Breast epithelium (tissue), 4 donors: ENCODE measurements at places on chromosomes 16 and 17.

- DNase-seq: no peak
These were observed 455.9 kb upstream of the HSBP1 start for GRCh38 chr16:83351846-83352245.

DNA sequence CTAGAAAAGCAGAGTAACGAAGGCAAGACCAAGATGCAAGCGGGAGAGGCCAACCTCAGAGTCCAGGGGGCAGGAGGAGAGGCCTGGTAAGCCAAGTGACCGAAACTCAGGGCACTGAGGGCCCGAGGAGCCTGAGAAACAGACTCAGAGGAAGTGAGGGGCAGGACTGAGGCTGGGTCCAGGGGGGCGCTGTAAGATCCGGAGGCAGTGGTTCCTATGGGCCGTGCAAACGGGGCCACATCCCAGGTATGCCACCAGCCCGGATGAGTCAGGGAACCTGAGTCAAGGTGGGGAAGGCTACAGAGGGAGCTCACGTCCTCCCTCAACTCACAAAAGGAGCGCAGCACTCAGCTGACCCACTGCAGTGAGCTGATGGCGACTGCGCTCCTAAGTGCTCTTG is 8.3 kb downstream of the ZDHHC7 start:
- DNase-seq: no peak

DNA sequence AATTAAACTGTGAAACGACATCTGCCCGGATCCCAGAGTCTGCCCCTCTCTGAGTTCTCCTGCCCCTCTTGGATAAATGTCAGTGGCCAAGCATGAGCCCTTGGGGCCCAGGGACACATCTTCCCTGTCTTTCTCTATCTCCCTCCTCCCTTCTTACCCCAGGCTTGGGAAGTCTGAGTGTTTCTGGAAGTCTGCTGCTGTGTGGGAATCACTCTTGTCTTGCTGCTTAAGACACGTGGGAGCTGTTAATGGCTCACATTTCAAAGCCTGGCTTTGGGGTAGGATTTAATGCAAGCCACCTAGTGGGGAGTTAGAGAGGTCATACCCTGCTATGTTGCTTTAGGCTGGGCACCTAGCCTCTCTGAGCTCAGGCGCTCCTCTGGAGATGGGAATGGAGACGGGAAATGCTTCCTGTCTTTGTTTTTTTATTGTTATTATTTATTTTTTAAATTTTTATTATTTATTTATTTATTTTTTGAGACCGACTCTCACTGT is 218.5 kb upstream of the CIBAR2 start:
- no peak for DNase-seq

DNA sequence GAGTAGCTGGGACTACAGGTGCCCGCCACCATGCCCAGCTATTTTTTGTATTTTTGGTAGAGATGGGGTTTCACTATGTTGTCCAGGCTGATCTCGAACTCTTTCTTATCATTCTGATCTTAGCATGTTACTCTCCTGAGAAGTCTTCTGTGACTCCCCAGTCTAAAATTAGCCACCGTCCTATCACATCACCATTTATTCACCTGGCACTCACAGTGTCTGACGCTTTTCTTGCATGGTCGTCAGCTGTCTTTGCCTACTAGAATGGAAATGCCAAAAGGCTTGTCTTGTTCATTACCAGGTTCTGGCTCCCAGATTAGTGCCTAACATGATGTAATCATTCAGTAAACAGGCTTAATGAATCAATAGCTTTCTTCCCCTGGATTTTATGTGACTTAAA is 23.8 kb downstream of the TOM1L1 start:
- DNase-seq: no peak

DNA sequence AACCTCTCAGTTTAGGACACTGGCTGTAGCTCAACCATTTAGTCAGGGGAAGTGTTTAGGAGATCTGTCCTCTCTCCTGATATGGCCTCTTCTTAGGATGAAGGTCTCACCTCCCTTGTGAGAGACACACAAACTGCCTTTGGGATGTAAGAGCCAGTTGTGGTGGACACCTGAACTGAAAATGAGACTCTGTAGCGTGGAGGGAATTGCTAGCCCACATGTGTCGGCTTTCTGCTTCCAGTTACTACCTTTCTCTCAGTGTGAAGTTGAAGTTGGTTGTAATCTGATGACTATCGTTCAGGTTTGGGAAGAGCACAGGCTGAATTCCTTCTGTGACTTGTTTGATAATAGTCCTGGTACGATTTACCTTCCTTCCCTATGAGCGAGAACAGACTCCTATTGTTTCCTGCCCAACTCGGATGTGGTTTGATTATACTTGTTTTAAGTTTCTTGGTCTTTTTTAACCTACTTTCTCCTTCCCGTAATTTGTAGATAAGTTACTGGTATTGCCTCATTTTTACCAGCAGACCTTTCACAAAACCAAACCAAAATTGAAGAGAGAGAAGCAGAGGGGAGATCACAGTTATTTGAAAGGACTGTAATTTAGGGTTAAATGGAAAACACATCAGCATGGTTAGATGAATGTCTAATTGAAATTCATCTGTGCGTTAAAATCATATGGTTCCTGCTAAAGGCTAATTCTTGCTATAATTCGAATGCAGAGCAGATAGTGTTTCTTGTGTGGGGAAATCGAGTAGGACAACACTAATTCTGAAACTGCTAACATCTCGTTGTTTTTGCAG is 43.2 kb downstream of the CLEC16A start:
- no peak for DNase-seq

DNA sequence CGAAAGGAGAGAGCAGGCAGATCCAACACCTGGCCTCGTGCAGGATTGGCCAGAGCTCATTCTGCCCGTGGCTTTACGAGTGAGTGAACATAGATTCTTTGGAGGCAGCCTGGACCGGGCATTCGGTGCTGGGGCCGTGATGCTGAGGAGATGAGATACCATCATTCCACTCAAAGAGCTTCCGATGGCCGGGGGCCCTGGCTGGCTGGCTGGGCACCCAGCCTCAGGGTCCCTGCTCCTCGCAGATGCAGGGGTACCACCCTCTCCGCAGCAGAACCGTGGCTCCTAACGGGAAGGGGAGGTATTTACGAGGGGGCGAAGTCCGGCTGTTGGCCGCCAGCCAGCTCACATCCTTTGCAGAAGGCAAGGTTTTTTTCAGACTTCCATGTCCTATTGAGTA is 66.1 kb upstream of the FOXF1 start:
- no peak for DNase-seq

DNA sequence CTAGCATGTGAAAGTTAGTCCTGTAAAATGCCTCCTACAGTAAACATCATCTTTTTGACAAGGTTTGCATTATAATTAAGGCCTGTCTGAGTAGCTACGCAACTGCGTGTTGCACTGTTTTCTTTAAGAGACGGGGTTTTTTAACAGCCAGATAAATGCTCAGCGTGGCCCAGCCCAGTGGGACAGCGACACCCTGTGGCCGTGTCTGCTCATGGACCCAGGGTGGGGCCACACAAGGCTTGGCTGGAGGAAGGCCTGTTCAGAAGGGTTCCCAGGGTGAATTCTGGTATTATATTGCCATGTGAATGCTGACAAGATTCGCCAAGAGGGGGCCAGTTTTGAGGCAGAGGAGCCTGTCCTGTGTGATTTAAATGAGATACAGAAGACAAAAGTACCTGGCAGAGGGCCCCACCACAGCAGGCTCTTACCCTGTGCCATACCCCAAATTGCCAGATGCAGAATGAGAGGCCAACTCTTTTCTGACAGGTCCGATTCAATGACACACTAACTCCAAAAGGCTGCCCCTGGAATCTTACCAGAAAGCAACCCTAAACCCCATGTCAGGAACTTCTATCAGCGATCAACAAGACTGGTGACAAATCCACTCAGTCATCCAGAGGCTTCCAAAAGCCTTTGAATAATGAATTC is 65.9 kb upstream of the IRX6 start:
- DNase-seq: no peak

- no peak for DNase-seq
These were observed 76.5 kb upstream of the CDH5 start for GRCh38 chr16:66289986-66290385.

GRCh38 chr16:30113711-30114333 is 485 bp upstream of the GDPD3 start:
- DNase-seq: no peak

DNA sequence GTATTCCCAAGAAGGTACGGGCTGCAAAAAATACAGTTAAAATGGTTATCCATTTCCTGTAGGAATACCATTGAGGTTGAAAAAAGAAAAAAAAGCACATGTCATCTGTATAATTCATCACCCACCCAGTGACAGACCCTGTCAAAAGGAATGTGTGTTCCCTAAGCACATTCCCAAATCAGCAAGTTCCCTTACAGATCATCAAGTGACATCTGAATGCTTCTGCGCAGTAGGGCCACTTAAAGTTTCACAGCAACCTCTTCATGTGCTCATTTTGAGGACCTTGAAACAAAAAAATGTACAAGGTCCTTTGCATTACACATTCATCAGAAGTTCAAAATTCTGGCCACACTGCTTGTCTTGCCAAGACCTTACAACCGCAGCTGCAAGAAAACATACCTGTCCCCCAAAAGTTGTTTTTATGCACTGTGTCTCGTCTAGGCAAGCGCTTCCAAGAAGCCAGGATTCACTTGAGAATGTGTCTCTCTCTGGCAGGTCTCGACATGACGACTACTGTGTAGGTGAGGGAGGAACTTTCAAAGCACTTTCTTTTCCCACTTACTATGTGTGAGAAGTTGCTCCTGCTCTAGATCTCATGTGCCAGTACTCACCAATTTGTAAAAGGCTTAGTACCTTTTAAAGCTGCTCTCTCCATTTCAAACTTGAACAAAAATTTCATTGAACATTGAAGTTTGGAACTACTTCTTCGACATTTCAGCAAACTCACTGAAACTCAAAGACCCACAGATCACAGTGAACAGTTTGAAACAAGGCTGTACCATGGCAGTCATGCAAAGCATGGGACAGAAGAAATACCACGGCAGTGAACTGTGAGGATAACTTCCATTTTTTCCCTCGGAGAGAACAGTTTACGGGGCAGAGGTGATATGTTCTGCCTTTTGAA is 4.3 kb upstream of the POLG2 start:
- DNase-seq: no peak

GRCh38 chr16:54123766-54124165 is 162.8 kb downstream of the IRX3 start:
- DNase-seq: no peak

DNA sequence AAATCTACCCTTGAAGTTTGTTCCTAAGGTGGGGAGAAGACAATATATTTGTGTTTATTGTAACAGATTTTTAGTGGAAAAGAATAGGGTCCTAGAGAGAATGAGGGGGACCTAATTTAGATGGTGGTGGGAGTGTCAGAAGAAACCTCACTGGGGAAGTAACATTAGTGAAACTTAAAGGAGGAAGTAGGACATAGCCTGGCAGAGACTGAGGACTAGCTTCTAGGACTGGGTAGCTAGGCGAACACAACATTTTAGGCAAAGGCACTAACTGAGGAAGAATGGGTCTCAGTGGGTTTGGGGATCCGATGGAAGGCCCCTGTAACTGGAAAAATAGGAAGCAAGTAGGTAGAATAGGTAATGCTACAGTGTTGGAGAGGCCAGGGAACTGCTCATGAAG is 4.2 kb upstream of the ARL2BP start:
- no peak for DNase-seq

GRCh38 chr16:70735141-70735979 is 49.5 kb upstream of the MTSS2 start:
- peak; percentile 71 for DNase-seq

GRCh38 chr16:87371261-87371866 is 12.2 kb downstream of the FBXO31 start:
- no peak for DNase-seq

GRCh38 chr16:88465387-88465983 is 12.4 kb downstream of the ZFPM1 start:
- DNase-seq: no peak

- no peak for DNase-seq
These were observed 119.6 kb downstream of the ZFHX3 start for GRCh38 chr16:72928090-72928981.

DNA sequence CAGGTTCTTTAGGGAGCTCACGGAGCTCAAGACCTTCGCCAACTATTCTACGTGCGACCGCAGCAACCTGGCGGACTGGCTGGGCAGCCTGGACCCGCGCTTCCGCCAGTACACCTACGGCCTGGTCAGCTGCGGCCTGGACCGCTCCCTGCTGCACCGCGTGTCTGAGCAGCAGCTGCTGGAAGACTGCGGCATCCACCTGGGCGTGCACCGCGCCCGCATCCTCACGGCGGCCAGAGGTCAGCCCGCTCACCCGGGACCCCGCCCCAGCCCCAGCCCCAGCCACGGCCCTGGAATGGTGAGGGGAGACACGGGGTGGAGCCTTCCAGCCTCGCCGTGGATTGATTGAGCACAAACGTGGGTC is 13.5 kb downstream of the SARM1 start:
- DNase-seq: peak; percentile 50

- DNase-seq: no peak
These were observed 23.9 kb downstream of the NLRC3 start for GRCh38 chr16:3553138-3553923.

DNA sequence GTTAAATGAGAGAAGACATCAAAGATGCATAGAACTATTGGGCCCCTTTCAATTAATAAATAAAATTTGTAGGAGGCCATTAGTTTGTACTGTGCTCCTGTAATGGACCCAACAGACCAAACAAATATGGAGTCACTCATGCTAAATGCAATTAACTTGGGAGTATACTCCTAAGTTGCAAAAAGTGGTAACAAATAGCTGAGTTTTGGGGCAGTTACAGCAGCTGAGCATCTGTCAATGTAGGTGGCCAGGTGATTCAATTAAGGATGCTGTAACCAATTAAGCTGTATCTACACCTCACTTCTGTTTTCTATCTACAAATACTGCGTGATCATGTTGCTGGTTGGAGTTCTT is 34.9 kb downstream of the WNT9B start:
- no peak for DNase-seq

GRCh38 chr17:83183951-83184506 is 104.6 kb downstream of the METRNL start:
- peak; percentile 40 for DNase-seq

GRCh38 chr16:13733561-13733960 is 186.4 kb upstream of the ERCC4 start:
- no peak for DNase-seq

DNA sequence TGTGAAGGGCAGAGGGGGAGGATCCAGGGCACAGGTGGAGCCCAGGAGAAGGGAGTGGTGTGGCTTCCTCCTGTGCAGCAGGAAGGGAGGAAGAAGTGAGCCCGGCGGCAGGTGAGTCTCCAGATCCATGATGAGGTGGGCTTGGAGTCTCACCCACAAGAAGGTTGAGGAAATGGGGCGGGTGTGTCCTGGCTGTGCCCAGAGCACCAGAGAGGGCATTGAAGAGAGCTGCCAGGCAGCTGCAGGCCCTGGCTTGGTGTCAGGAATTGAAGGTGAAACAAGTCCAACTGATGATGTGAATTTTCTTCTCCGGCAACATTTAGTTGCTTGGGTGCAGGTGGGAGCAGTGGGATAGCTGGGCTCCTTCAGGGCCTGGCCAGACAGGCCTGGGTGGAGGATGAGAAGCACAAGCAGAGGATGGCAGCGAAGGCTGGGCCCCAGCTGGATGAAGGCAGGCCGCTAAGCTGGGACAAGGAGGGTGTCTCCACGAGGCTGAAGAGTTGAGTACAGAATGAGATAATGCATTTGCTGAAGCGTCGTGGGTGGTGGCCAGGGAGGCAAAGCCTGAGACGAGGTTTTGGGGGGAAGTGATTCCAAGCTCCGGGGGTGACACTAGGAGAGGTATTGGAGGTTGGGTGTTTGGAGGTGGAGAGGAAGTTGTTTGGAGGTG is 18.3 kb downstream of the NT5M start:
- peak; percentile 25 for DNase-seq

GRCh38 chr17:48523010-48523409 is 7.8 kb downstream of the HOXB1 start:
- no peak for DNase-seq

- no peak for DNase-seq
These were observed 116.4 kb upstream of the CRHR1 start for GRCh38 chr17:45667591-45668171.

- DNase-seq: no peak
These were observed 76.7 kb downstream of the HLF start for GRCh38 chr17:55341432-55341831.
